ENCODE measurements at places on chromosomes 16 and 17.

GRCh38 chr17:56125830-56126819 lies 27.1 kb upstream of the ANKFN1 start:
- peak; percentile 3 for DNase-seq

DNA sequence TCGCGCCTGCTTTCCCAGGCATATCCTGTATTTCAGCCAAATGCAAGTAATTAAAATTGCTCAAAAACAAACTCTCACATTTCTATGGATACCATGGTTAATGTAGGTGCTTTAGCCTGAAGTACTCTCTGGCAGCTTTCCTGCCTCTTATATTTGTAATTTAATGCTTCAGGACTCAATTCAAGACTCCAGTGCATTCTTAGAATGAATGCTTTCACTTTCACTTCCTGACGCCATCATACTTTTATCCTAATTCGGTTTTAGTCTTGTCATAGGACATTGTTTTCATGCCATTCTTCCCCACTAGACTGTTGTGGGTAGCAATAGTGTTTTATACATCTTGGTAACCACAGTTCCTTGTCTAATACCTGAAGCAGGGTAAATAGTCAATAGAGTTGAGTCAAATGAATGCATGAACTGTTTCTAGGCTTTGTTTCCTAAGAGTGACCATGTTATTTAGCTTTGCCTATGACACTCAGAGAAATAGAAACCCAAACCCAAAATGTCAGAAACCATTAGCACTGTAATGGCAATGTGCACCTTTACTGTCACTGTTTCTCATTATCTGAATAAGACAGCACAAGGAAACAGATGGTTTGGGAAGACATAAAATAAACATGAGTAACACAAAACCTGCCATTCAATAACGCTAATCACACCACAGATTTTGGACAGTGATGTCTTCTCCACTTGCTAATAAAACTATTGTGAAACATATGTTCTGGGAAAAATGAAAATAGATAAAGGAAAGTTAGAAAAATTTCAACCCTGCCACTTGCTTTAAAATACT lies 705.5 kb downstream of the CDH11 start:
- DNase-seq, result no peak

DNA sequence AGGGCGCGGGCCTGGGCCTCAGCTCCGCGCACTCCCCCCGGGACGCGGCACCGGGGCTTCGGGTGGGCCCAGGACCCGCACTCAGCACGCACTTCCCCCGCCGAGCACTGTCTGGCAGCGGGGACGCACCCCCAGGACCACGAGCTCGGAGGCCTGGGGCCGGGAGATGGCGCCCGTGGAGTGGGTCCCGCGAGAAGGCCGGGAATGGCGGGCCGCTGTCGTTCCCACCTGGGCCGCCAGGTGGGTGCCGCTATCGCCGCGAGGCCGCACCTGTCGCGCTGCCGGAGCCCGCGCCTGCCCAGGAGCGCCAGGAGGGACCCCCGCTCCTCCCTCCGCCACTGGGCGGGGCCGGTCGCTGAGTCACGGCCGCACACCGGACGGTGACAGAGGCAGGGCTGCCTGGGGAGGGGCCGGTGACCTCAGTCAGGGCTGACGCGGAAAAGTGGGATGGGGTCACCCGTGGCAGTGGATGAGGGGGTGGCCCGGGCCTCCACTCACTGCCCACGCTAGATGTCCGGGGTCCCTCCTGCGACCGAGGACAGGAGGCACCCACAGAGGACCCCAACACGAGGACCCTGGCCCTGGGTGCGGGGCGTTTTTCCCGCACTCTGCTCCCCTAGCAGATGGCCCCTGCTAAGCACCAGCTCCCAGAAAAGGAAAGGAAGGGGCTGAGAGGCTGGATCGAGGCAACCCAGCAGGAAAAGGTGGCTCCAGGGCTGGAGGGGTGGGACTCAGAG lies 6.9 kb upstream of the ACTG1 start:
- no peak for DNase-seq

DNA sequence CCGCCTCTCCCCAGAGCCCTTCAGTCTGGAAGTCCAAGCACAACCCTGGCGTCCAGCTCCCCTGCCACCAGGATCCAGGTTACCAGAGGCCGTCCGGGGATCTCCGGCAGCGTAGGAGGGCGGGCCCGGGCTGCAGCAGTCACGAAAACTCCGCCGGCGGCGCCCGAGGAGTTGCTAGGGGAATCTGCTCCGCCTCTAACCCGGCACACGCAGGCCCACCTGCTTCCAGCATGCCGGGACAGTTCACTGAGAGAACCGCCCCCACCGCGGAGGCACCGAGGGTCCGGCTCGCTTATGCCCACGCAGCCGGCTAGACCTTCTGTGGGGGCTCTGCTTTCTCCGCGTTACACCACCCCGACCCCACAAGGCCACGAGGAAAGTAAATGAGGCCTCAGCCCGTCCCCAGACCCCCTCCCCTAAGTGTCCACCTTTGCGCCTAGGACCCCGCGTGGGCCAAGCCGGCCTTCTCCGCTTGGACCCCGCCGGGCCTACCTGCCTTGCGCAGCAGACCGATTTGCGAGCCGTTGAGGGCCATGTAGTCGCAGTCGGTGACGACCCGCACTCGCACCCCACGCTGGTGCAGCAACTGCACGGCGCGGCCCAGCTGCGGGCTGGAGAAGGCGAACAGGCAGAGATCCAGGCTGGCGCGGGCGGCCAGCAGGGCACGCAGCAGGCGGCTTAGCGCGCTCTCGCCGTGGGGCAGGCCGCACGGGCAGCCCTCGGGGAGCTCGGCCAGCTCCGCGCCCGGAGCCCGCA lies 587 bp downstream of the PLD6 start:
- DNase-seq, result peak; percentile 23

- DNase-seq, result peak; percentile 26
Observed at GRCh38 chr17:10754109-10754508, 24.3 kb upstream of the TMEM220 start.

DNA sequence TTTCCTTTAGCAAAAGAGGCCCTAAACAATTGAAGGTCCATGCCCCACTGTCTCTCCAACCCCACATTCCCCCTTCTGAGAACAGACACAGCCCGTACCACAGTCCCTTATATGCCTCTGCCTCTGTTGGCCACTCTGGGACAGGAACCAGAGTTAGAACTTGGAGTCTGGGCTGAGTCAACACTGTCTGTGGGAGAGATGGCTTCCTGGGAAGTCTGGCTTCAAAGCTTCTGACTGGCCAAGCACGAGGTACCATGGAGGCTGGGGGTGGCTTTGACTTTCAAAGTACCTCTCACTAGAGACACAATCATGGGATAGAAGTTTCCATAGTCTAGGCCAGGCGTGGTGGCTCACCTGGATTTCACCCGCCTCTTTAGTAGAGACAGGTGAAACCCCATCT lies 14.9 kb upstream of the SPOP start:
- no peak for DNase-seq

- DNase-seq, result peak; percentile 68
Observed at GRCh38 chr17:60601447-60602384, 1.7 kb downstream of the PPM1D start.

Measured in NCI-H460 (cell line).